Germinal center (tissue), 1 donor: ENCODE measurements at places on chromosomes 13 and 19.

DNA sequence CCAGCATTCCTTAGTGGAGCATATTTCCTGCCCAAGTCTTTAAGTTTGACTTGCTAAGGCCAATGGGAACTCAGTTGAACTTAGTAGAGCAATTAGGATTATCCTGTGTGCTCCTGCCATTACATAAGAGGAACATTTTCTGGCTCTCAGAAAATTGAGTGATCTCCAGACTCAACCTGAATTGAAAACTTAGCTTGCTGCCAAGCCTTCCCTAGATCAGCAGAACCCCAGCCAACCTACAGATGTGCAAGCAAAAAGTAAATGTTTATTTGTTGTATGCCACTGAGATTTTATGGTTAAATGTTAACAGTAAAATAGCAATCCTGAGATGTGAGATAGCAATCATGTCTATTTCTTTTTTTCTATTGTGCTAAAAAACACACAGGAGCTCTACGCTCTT, 350.9 kb downstream of the OLFM4 start:
- DNase-seq, result no peak

GRCh38 chr13:93806861-93807260, 580.3 kb downstream of the GPC6 start:
- no peak for DNase-seq

DNA sequence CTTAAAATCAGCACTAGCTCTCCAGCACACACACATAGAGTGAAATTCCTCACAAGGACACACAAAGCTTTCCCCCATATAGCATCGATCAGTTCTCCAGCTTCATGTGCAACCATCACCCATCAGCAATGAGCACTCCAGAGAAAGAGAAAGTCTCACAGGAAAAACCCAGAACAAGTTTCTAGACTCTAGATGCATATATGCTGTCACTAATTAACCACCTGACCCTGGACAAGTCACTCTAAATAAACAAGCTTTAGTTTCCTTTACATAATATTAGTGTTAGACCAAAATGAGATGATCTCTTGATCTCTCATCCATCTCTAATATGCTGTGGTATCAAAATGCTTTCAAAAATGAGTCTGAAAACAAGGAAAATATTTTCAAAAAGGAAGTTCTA, 81.2 kb downstream of the TBC1D4 start:
- no peak for DNase-seq

- no peak for DNase-seq
Measured at GRCh38 chr19:29663861-29664752, 1.2 kb upstream of the PLEKHF1 start.

- no peak for DNase-seq
Measured at GRCh38 chr19:51019544-51019925, at the start of gene KLK10. Gene KLK10 (minus strand): TSS chr19:51019709. CDS start chr19:51019130, 579 bp downstream.

- DNase-seq, result no peak
Measured at GRCh38 chr13:30787738-30788525, 52.6 kb downstream of the ALOX5AP start.

- DNase-seq, result no peak
Measured at GRCh38 chr19:32611161-32611560, 30.2 kb downstream of the PDCD5 start.

- peak; percentile 71 for DNase-seq
Measured at GRCh38 chr19:46840498-46840942, 10.1 kb downstream of the AP2S1 start.
